Stimulated activated CD4-positive, alpha-beta T cell treated with anti-CD3 and anti-CD28 coated beads, Interleukin-4, amount 100 ng/mL, for 1 hour (primary cell): ENCODE measurements at places on chromosomes 1 and 21.

- no peak for DNase-seq
Measured at GRCh38 chr1:115771094-115771846, 2.8 kb upstream of the CASQ2 start.

- peak; percentile 83 for DNase-seq
Measured at GRCh38 chr1:97920832-97921571, at the start of gene DPYD. Gene DPYD (minus strand): TSS chr1:97921034. CDS start chr1:97920922, 112 bp downstream.

- no peak for DNase-seq
Measured at GRCh38 chr1:114173680-114174079, 20.0 kb upstream of the SYT6 start.

- no peak for DNase-seq
Measured at GRCh38 chr1:165623624-165624023, 7.4 kb upstream of the MGST3 start.

DNA sequence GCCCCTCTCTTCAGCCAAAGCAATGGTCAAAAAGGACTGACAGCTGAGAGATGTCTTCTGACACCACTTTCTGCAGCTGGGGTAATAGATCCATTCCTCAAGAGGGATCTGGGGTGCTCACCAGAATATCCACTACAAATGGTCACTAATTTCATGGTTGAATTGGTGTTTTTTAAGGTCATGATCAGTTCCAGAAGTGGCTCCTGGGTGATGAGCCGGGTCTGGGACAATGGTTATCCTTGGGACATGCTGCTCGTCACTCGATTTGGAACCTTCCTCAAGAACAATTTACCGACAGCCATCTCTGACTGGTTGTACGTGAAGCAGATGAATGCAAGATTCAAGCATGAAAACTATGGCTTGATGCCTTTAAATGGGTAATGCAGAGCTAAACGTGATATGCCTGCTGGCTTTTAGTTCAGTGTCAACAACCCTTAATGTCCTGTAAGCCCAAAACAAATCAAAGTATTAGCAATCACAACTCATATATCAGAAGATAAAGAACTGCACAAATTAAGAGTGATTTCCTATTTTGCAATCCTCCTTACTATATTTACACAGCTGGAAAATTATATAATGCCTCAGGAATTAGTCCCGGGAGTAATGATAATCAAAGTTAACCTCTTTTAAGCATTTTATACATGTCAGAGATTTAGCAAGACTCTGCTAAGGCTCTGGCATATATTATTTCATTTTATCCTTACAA lies 20.1 kb downstream of the FMO3 start:
- DNase-seq: no peak

- DNase-seq: no peak
Measured at GRCh38 chr1:162626761-162627160, 5.5 kb upstream of the DDR2 start.

DNA sequence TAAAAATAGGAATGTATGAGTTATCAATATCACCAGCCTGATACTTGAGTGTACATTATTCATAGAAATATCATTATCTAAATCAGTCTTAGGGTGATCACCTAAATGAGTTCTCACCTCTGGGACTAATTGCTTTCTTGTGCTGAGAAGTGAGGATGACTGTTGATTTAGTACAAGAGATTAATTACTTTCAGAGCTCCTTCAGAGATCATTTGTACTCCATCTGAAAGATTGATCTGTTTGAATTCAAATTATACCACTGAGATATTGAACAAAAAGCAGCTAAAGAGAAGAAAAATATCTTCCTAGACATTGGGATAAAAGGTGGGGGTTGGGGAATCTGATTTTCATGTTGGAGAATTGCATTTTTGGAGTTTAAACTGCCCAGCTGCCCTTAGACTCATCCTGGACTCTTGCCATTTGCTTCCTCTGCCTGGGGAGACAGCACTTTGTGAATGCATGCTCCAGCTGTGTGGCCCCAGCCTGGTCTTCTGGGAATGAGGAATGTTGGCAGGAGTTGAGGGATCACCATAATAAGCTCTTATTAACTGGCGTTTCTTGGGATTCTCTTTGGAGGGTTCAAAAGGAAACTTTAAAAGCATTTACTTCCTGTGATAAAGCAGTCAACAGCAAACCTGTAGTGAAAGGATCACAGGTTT lies 19.7 kb upstream of the PGBD2 start:
- DNase-seq: no peak

GRCh38 chr1:168829876-168830275 lies 100.9 kb upstream of the DPT start:
- no peak for DNase-seq

GRCh38 chr1:230681599-230681998 lies 32.3 kb downstream of the AGT start:
- no peak for DNase-seq

DNA sequence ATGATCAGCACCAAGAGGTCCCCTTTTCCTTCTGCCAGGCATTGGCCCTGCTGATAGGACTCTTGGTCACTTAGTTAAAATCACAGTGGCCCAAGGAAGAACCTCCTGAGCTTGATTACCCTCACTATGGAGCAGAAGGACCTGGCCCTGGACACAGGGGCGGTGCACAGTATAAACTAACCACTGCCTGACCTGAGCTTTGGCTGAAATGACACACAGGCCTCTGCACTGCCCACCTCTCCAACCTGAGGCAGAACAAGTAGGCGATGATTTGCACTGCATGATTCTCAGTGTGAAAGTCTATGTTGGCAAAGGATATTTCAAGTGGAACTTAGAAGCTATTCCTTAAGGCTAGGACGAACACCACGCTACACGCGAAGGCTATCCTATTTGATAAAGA lies 48.5 kb downstream of the CAPN2 start:
- DNase-seq: no peak

DNA sequence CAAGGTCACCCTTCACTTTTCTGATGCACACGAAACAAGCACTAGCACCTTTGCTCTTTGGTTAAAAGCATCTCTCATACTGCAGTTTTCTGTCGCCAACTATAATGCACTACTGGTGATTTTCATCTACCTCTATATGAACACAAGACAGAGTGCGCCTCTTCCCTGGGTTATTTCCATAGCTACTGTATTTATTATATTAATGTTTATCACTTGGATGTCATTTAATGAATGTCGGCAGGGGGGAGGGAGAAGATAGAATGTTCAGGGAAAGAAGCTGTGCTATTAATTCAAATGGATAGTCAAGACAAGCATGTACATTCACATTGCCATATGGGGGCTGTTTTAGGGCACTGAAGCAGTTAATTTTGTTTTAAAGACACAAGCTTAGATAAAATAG lies 174.1 kb upstream of the SAMSN1 start:
- no peak for DNase-seq

- DNase-seq: no peak
Measured at GRCh38 chr1:178434899-178435435, 61.8 kb downstream of the CLEC20A start.

DNA sequence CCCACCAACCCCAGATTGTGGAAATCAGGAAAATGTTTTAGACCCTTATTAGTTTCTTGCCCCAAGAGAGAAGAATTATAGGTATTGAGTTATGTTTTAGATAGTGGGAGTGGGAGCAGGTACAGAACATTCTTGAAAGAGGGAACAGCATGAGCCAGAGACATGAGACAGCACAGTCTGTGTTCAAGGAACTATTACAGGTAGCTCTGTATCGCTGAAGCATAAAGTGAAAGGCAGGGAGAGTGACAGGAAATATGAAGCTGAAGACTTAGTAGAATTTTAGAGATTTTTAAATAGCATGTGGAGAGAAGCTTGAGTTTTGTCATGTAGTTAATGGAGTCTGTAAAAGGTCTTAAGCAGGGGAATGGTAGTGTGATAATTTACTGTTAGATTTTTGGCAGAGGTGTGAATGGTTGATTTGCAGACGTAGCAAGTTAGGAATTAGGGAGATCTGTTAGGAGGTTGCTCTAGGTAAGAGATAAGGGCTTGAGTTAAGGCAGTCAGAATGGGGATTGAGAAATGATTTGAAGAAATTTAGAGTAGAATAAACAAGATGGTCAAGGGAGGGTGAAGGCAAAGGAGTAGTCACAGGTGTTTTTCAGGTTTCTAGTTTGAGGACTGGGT lies 11.6 kb downstream of the SUCO start:
- DNase-seq: no peak

GRCh38 chr1:238895911-238896310 lies 490.5 kb upstream of the CHRM3 start:
- DNase-seq: no peak

DNA sequence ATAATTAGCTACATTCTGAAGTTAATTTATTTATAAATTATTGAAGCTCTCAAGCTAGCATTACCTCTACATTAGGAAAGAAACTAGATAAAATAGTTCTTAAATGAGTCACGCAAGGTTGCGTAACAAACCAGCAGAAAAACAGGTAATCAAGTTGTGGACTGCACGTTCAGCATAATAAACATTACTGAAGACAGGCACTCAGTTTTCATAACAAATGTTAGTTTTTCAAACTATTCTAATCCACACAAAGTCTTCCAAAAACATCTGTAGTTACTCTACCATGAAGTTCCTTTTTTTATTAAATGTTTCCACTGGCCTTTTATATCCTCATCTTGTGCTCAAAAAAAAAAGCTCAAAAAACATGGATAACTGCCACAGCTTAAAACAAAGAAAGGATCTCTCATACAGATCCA lies 1.3 kb downstream of the TOR1AIP2 start:
- DNase-seq: no peak

DNA sequence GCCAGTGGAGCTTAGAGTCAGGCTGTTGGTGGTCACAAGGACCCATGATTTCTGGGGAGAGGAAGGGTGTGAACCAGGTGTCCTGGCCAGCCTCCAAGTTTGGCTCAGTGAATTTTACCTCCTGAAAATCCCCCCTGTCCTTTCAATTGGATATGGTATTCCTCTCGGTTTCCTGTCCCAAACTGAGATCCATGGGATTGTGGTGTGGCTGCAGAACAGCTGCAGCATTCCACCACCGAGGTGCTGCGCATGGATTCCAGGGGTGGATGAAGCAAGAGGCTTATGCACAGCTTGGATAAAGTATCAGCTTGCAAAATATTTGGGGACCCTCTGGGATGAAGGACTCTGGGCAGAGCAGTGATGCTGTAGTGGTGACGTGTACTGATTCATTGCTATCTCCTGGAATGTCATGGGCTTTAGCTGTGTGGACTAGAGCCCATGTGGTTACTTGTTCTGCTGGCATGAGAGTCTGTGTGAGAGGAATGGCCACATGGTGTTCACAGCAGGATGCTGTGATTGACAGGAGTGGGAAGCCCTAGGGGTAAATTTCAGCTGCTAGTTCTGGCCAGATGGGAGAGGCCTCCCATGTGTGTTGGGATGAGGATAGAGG lies 148.7 kb upstream of the SPAG17 start:
- no peak for DNase-seq

GRCh38 chr1:200081151-200081968 lies 53.9 kb downstream of the NR5A2 start:
- DNase-seq: no peak

- DNase-seq: no peak
Measured at GRCh38 chr1:84398175-84399155, at the start of gene DNASE2B. Gene DNASE2B (plus strand): TSS chr1:84398484. CDS start chr1:84398565, 81 bp downstream.

GRCh38 chr1:199646761-199647160 lies 380.7 kb upstream of the NR5A2 start:
- no peak for DNase-seq

DNA sequence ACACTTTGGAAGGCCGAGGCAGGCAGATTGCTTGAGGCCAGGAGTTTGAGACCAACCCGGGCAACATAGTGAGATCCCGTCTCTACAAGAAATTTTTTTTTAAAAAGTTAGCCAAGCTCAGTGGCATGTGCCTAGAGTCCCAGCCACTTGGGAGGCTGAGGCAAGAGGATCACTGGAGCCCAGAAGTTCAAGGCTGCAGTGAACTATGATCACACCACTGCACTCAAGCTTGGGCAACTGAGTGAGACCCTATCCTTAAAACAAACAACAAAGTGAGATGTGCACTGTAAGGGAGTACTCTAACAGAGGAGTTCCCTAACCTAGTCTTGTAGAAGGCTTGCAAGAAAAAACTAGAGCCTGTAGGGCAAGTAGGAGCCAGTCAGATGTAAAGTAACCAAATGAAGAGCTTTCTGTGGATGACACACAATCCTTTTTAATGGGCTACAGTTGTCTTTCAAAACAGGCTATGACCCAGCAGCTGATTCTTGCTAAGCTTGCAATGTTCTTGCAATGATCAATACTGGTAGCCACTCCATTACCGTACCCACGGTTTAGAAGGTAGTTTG lies 38.0 kb upstream of the SRP9 start:
- no peak for DNase-seq

DNA sequence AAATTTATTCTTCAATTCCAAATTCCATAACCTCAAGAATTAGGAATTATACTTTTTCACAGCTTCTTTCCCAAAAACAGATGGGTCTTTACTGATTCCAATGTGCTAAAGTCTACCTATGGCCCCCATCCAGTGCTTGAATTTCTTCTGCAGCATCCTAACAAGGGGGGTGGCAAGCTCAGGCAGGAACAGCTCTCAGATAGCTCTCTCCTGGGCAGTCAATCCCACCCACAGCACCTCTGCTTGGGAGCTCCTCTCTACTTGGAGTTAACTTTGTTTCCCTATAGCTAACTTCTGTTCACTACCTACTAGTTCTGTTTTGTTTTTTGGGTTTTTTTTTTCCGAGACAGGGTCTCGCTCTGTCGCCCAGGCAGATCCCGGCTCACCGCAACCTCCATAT lies 12.1 kb downstream of the RBBP5 start:
- DNase-seq: no peak

GRCh38 chr1:70887936-70888335 lies 159.7 kb downstream of the PTGER3 start:
- DNase-seq: no peak

GRCh38 chr21:45981151-45982091 lies at the start of gene COL6A1:
Gene COL6A1 (plus strand): TSS chr21:45981770. CDS start chr21:45981851, 81 bp downstream.
- peak; percentile 54 for DNase-seq

GRCh38 chr21:41948078-41948895 lies 5.5 kb downstream of the C2CD2 start:
- no peak for DNase-seq

DNA sequence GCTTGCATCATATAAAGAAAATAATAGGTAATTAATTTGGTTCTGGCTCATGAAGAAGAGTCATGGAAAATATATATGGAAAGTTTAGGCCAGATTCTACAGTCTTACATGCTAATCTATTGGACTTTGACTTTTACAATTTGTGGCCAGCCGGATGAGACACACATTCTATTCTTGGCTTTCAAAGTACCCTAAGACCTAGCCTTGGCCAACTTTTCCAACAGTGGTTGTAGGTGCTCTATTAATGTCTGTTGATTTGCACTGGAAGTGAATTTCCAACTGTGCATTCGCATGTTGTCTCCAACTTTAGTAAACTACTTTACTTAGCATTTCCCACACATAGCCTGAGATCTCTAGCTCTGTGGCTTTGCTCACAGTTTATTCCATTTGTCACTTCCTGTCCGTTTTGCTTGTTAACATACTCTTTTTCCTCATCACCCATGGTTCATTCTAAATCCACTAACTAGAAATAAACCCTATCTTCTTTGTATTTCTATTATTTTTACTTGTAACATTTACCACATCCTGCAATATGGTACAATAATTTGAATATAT lies 644.0 kb downstream of the PTPRC start:
- no peak for DNase-seq
